ENCODE measurements at places on chromosomes 1 and 21.
A peak's percentile ranks its signal among the peaks of the same experiment; 100 is the strongest.

DNA sequence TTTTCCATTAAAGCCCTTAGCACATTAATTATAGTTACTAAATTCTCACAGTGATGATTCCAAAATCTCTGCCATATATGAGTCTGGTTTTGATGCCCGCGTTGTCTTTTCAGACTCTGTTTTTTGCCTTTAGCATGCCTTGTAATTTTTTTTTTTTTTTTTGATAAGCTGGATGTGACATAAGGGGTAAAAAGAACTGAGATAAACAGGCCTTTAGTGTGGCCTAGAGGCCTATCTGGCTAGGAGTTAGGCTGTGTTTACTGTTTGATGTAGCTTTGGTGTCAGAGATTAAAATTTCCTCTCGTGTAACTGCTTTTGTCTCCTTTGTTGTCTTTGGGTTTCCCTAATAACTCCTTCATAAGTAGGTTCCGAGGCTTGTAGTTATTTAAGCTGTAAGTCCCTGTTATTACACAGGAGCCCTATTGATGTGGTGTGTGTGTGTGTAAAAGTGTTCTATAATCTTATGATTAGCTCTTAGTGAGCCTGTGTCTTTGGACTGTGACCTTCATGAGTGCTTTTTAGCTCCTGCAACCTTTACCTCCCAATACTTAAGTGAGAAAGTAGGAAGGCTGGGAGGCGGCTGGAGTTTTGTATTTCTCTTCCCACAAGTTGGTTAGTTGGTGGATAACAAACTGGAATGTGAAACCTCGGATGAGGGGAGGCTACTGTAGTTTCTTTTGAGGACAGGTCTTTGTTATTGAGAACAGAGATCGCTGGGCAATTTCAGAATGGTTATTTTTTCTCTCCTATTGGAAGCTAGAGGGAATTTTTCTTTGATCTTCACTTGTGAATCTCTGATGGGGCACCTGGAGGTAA, 19.3 kb downstream of the HS2ST1 start:
- no peak for DNase-seq

DNA sequence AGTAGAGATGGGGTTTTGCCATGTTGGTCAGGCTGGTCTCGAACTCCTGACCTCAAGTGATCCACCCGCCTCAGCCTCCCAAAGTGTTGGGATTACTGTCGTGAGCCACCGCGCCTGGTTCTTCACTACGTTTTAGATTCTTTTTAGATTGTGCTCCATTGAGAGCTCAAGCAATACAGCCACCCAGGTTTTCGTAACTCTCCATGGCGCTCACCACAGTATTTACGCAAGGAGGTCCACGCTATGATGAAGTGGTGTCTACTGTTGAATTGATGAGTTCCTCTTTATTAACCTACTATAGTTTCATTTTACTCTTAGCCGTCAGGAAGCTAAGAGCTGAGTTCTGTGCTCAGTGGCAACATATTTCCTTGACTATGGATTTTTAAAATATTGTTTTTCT, 1.8 kb upstream of the KIF1B start:
- DNase-seq, result no peak

- DNase-seq, result no peak
Measured at GRCh38 chr1:243447347-243447746, 191.5 kb downstream of the SDCCAG8 start.

- no peak for DNase-seq
Measured at GRCh38 chr1:157799996-157800395, 19.9 kb downstream of the FCRL1 start.

DNA sequence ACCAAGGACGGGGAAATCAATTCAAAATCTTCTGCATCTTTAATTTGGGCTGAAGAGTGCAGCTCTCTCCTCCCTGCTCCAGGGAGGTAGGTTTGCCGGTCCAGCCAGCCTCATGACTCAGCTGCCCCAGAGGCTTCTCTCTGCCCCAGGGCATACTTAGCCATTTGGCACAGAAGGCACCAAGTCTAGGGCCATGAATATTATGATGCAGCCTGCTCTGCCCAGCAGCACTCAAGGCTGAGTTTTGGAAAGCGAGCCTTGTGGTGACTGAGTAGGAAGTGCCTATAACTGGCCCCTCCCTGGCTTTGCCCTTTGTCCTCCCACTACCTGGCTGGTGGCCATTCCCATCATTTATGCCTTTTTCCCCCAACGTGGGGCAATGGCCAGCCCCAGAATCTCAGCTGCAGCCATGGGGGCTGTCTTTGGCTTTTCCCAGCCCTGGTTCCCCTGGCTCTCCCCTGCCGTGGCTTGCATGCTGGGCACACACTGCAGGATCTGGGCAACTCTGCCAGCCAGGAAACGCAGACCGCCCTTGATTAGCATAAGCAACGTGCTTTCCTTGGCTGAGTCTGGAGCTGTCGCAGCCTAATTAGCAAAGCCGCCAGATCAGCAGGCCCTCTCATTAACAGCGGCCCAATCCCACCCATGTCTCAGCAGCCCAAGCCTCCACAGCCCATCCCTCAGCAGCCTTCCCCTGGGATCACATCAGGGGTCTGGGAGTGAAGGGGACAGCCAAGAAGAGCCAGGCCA, 258.6 kb upstream of the TMEM51 start:
- DNase-seq, result no peak

DNA sequence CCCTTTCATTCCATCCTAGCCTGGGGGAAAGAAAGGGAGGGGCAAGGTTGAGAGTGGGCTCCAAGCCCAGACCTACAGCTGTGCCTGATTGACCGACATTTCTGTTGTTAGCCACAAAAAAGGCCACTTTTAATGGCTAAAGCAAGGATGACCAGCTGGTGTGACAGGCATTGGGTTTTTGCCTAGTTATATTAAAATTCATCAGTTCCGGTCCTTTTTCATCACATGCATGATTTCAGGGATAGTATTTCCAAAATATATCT, 192.3 kb downstream of the ZNF326 start:
- no peak for DNase-seq

DNA sequence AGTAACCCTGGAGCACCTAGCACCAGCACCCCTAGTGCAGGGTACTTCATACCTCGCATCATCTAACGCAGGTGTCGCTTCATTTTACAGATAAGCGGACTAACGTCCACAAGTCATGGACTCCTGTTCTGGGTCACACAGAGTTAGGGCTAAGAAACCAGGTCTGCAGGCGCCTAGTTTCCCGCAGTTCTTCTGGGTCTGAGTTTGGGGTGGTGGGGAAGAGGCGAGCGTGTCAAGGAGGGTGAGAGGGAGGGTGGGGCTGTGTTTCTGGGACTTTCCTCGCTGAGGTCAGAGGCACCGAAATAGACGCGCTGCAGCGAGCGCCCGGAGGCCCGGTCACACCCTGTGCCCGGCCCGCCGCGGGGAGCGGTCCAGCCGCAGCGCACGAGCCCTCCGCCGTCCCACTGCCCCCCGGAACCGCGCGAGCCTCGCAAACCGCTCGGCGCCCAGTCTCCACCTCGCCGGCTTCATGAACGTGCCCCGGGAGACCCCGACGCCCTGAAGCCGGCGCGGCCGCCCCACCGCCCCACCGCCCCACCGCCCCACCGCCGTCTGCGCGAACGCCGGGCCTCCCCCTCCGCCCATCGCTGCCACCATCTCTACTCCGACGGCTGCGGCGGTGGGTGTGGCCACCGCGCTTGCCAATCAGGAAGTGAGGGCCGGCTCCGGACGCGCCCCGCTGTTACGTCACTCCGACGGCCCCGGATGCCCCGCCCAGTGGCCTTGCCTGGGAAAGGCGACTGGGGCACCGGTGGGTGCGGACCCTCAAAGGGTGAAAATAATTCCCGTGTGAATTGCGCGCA, 12.3 kb downstream of the IFI6 start:
- DNase-seq, result peak; percentile 59

- peak; percentile 72 for DNase-seq
Measured at GRCh38 chr1:151594143-151594625, 17.7 kb upstream of the SNX27 start.

DNA sequence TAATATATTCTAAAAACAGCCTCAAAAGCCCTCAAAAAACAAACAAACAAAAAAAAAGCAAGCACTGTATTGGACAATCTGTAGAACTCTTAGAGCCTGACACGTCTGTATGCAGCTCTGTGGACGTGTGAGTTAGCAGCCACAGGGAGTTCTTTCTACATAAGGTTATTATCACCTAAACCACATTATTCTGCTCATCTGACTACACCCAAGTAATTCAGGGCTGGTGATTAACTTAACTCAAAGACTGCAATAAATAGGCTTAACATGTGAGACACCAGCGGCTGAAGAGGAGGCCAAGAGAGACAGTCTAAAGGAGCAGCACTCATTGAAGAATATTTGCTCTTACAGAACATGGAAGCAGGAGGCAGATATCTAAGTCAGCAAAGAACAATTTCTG, 316.0 kb downstream of the VAV3 start:
- DNase-seq, result no peak

GRCh38 chr1:35809114-35810095, 1.6 kb downstream of the AGO4 start:
- no peak for DNase-seq

- no peak for DNase-seq
Measured at GRCh38 chr1:79530055-79530454, 523.5 kb upstream of the ADGRL4 start.

DNA sequence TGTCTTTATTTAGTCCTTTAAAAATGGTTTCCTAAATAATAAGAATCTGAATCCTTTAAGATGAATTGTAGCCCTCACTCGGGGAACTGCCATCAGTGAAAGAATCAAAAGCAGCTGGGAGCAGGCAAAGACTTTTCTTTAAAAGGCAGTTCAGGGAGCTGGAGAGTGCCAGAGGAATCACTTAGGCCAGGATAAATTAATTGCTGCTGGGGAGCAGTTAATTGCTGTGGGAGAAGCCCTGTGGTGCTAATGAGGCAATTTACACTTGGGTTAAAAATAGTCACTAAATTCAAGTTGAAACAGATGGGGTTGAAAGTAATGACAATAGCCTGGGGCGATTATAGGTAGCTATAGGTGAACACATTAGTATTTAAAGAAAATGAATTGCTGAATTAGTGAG, 38.7 kb upstream of the COL24A1 start:
- DNase-seq, result no peak

DNA sequence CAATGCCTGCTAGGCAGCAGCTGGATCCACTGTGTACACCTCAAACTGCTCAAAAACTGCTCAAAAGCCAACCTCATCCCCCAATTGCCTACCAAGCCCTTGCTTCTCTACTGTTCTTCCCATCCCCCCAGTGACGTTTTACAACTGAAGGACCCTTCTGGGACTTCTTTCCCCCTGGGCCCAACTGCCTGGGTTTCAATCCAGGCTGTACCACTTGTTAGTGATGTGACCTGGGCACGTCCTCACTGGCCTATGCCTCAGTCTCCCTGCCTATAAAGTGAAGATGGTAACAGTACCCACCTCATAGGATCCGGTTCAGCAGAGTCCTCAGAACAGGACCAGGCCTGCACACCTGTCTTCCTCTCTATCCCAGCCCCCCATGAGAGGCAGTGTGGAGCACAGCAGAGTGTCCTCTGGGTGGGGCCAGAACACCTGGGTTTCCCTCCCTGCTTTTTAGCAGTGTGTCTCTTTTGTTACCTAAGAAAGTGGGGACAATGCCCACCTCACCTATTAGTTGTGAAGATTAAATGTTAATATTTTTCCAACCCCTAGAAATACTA, 1.9 kb upstream of the TEKT2 start:
- DNase-seq, result no peak

- DNase-seq, result no peak
Measured at GRCh38 chr1:88141499-88142074, 542.5 kb upstream of the PKN2 start.

DNA sequence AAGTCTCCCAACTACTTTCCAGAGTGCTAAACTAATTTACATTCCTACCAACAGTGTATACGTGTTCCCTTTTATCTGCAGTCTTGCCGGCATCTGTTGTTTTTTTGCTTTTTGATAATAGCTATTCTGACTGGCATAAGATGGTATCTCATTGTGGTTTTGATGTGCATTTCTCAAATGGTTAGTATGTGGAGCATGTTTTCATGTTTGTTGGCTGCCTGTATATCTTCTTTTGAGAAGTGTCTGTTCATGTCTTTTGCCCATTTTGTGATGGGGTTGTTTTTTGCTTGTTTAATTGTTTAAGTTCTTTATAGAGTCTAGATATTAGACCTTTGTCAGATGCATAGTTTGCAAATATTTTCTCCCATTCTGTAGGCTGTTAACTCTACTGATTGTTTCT, 46.6 kb downstream of the MAST2 start:
- no peak for DNase-seq

DNA sequence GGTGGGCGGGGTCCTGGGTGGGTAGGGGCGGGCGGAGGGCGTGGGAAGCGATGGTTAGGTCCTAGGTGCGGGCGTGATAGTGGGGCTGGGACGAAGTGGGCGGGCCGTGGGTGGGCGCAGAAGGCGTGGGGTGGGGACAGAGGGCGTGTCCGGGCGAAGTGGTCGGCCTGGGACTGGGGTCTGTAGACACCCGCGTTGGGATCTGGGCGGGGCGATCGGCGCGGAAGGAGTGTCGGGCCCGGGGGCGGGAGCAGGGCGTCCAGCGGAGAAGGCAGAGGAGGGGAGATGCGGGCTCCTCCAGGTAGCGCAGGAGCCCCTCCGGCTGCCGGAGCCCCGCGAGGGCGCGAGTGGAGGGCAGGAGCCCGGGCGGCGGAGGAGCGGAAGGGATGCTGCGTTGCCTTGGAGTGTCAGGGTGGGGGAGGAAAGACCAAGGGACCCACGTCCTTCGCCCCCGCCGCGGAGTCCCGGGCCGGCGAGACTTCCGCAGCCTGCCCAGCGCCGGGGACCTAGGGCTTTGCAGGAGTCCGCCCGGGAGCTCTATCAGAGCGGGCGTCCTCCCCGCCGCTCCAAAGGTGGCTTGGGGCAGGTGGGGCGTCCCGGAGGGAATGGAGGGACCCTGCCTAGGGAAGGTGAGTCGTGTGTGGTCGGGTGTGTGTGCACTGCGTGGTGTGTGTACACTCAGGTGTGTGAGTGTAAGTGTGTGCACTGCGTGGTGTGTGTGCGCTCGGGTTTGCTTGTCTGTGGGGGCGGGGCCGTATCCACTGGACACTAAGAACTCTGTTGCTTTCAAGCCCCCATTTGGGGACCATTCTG, 27.0 kb upstream of the PRSS38 start:
- DNase-seq, result no peak

GRCh38 chr1:78519446-78519845, 28.7 kb downstream of the PTGFR start:
- no peak for DNase-seq

DNA sequence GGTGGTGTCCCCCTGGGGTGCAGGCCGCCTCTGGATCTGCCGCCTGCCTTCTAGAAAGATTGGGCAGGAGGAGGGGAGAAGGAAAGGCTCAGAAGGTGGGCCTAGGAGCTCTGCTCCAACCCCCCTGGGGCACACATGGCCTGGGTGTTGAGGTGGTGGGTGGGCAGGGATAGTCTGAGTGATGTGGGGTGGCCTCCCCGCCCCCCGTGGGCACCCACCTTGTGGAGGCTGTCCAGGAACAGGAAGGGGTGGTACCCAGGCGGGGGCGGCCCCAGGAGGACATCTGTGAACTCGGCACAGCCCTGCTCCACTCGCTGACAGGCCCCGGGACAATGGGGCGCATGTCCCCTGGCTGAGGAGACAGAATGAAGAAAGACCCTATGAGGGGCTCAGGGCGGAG, 54.9 kb downstream of the MORN1 start:
- DNase-seq, result no peak

- no peak for DNase-seq
Measured at GRCh38 chr21:42705346-42705745, 51.9 kb downstream of the PDE9A start.

Data from GM18507 (cell line).